Hippocampal formation (tissue), 2 donors: ENCODE measurements at places on chromosomes 5 and 9.

DNA sequence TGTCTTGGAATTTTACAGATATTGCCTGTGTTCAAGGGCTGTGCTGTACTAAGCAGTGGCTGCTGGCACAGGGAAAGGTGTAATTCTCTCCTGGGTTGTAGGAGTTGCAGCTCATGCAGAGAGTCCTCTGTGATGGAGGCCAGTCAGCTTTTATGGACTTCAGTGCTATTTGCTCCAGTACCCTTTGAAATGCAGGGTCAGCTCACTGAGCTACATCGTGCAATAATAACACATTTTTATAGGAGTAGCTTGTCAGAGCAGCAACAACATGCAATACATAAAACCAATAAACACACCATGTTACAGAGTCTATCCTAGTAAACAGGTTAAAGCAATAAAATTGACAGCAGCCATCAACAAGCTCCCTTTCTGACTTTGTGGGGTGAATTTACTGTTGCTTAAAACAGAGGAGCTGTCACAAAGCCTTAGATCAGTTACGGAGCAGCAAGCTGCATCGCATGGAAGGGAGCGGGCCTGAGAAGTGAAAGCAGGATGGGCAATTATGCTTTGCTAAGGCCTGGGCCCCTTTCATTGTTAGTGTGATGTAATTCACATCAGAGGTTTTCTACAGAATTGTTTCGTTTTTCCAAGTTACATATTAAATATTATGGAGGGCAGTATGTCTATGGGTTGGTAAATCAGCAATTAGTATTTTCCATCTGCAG is 16.8 kb downstream of the CD180 start:
- no peak for DNase-seq

DNA sequence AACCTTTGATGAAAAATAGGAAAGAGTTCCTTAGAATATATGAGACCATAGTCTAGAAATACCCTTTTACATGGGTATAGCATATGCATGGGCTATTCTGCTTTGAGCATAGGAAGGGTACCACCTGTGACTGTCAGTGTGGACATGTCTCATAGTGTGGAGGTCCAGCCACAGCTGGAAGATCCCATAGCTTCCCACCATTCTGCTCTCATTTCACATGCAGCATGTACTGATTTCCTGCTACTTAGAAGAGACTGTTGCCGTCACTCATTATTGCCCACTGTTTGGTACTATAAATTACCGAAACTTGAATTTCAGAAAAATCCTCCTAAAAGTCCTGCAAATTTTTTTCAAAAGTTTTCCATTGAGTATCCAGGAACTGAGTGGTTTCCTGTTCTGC is 477.8 kb upstream of the DAB2 start:
- no peak for DNase-seq

DNA sequence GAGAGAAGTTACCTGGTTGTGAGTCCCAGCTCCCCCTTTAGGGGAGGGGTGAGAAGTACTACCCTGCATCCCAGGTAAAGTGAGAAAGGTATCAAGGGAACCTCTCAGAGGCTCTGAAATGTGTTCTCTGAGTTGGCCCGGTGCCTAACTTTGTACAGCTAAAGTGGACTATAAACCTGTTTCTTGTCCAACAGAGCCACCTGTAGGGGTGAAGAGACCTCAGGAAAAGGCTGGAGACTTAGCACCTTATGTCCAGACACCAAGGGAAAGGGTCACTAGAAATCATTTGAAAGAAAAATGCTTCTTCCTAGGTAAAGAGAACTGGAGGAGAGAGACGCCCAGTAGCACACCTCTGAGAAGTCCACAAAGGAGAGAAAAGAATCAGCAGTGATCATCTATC is 108.3 kb upstream of the KIF2A start:
- DNase-seq = no peak

DNA sequence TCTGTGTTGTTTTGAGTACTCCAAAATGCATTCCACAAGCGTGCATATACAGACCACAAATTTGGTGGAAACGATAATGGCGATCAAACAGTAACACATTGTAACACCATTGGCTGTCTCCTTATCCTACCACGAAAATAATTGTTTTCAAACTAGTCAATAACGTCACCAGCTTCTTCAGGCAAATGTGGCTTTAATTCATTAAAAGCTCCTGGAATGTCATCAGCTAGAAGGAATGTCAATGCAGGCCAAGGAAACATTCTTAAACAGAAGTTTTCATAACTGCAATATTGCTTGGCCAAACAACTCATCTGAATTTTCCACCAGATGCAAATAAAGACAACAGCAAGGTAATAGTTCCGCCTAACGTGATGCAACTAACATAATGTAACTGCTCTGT is 71.6 kb upstream of the XPA start:
- DNase-seq = no peak

GRCh38 chr5:53429706-53430105 is 50.7 kb upstream of the FST start:
- no peak for DNase-seq

DNA sequence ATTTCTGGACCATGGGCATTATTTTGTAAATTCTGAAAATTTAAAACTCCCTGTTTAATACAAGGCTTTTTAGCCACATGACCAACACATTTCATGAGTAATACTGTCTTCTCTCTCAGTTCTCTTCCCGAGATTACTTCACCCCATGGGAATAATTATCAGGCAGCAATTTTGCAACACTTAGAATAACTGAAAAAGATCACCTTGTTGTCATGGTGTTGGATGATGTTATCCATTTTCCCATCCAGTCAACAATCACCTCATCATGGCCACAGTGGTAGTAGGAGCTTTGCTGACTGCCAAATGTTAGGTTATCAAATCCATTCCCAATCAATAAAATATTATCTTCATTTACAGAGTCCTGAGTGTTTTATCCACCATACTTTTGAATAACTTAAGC is 354.9 kb upstream of the ISL1 start:
- no peak for DNase-seq

GRCh38 chr5:168234133-168234532 is 57.3 kb upstream of the WWC1 start:
- no peak for DNase-seq

DNA sequence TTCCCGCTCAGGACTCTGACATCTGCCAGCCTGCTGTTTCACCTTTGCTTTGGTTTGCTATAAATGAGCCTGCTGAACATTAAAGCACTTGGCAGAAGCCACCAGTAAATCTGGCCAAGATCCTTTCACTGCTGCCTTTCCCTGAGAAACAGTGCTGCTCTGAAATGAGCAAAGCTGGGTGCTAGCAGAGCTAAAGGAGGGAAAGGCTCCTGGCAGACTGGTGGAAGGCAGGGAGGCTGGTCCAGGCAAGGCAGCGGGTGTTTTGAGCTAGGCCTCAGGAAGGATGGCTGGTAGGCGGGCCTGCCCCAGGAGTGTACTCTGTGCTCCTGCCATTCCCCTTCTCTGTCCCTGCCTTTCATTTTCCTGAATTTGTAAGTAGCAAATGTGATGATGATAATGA is 52.5 kb upstream of the PTGS1 start:
- peak; percentile 26 for DNase-seq

DNA sequence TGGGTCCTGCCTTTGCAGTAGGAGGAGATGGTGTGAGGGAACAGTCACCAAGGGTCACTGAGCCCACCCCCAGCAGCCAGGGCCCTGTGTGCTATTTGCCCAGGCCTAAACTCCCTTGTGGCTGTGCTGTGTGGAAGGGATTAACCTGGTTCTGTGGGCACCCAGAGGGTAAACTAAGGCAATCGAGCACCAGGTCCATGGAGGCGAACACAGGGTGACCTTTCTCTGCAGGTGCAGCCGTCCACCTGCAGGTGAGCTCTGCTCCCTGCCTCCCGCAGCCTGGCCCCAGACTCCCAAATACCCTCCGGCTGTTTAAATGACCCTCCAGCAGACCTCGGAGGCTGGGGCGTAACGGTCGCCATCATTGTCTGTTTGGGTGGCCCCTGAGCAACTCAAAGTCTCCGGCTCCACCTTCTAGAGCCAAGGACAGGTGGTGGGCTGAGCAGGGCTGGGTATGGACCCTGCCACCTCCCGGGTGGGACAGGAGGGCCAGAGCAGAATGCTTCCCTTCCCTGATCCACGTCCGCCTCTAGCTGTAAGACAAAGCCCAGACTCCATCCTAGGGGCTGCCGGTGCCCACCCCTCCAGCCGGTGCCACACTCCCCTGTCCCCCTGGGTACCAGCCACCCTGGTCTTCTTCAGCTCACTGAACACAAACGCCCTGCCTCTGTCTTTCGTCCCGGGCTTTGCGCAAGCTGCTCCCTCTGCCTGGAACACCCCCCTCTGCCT is 34.1 kb upstream of the FIBCD1 start:
- DNase-seq = no peak

- no peak for DNase-seq
Measured at GRCh38 chr5:124685404-124685930, 61.0 kb downstream of the ZNF608 start.

GRCh38 chr9:134365791-134366222 is 39.6 kb downstream of the RXRA start:
- no peak for DNase-seq

DNA sequence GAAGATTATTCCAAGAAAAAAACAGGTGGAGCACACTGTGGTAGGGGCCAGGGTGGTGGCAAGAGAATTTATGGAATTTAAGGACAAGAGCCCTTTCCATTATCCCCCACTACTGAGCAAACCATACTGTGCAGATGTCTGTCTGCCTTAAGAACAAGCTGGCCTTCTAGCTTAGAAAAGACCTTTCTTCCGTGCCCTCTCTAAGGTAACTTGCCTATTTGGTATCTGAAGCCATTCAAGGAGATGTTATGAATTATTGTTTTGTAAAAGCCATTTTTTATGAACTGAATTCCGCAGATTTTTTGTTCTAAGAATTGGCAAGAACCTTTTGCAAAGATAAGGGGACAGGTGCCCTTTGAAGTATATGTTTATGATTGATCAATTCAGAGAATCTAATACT is 20.9 kb downstream of the GRAMD2B start:
- no peak for DNase-seq

DNA sequence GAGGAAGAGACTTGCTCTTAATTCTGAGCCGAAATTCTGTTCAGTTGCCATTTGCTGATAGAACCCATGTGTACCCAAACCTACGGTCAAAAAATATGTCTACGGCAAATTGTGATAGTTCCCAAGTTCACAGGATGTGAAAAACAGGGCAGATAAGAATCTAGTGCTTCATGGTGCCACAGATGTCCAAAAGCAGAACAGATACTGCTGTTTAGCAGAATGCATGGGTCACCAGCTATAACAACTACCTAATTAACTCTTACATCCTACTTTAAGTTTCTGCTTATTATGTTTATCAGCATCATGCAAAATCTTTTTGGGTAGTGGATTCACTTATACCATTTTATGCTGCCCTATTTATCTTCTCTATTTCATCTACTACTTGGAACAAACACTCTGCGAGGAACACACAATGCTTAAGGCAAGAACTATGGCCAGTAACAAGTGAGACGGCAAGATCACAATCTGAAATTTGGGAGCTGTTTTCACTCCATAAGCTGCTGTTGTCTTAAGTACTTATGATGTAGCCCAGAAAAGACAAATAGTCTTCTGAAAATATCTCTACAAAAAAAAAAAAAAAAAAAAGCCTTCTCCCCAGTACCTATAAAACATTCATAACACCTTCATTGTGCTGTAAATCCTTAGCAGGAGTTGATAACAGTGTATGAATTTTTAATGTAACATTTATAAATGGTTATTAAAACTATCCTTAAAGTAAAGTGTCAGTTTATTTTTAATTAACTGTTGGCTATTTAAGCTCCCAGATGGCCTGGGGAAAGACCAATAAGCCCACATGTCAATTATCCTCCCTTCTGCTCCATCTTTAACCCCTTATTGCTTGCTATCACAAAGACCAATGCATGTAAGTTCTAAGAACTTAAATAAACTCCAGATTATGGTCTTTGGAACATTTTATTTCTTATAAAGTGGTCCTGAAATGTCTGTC is 232.3 kb downstream of the TLR4 start:
- DNase-seq = no peak

DNA sequence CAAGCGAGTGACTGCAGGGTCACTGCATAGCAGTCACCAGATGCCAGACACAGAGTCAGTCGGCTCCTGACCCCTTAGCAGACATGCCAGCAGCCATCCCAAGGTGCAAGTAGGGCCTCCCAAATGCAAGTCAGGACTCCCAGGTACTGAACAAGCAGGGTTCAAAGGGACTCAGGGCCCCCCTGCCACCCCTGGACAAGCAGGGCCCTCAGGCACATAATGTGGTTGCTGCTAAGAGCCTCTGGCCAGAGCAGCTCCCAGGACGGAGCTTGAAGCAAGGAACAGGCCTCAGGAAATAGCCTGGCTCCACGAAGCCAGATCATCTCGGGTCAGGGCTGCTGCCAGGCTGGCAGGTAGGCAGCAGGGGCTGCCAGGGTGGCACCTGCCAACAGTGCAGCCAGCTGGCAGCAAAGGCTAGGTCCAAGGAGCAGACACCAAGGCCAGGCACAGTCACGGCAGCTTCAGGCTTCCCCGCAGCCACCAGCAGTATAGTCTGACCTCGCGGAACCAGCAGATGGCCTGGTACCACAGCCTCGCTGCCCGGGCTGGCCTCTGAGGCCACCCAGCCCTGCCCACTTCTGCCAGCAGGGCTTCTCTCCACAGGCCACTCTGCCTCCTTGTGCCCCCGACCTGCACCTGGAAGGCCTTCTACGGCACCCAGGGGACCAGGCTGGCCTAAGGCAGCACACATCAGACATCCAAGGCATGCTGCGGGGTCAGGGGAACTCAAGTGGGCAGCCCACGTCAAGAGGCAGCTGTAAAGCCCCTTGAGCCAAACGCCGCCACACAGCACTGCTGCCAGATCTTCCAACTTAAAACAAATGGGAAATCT is 7.4 kb downstream of the EEIG1 start:
- DNase-seq = no peak

DNA sequence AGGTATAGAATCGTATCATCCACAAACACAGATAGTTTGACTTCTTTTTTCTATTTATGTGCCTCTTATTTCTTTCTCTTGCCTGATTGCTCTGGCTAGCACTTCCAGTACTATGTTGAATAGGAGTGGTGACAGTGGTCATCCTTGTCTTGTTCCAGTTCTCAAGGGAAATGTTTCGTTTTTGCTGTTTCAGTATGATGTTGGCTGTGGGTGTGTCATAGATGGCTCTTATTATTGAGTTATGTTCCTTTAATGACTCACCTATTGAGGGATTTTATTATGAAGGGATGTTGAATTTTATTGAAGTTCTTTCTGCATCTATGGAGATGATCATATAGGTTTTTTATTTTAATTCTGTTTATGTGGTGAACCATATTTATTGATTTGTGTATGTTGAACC is 70.3 kb downstream of the ENC1 start:
- DNase-seq = no peak

DNA sequence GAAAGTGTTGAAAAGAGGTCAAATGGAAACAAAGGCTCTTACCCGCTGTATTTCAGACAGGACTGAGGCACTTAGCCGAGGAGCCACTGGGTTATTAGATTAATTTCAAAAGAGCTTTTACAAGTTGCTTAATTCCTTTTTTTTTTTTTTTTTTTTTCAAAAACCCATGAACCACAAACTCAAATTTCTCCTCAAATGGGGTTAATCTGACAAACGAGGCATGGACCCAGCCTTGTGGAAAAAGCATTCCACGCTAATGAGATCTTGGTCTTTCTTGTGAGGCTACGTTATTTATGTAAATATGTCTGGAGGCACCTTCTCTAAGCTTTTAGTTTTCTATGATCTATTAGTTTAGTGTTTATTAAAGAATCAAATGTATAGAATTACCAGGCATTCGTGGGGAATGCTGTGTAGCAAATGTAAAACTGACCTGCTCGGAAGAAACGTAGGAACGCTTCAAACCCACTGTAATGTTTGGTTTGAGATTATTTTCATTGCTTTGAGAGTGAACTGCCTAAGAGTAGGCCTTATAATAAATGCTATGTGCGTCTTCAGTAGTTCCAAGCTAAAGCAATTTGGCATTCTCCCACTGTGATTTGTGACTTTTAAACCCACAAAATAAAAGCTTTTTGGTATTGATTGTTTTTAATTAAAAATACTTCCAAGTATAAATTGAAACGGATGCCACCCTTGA is 134.7 kb downstream of the CDH6 start:
- no peak for DNase-seq
